ENCODE measurements at places on chromosomes 13 and 19.

DNA sequence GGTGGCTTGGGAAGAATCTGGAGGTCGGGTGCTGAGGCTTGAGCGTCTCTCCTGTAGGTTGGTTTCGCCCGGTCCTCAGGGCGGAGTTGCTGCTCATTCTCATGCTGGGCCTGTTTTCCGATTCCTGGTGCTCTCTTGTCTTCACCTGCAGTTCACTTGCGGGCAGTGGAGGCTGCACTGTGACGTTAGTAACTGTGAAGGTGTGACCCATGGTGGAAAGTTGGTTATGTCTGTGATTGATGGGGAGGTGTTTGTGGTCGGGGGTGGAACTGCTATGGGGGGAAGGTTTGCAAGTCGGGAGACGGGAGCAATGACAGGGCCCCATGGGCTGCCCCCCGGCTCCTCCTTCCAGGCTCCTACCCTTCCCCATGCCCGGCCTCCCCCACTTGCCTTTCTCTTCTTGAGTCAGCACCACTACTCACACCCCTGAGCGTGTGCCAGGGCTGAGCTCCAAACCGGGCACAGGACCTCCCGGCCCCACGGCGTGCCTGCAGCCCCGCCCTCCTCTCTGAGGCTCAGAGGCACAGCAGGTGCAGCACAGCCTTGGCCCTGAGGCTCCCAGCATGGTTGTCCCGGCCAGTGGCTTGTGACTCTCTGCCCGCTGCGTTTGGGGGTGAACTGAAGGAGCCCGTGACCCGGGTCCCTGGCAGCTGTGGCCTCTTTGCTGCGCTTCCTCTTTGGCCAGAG lies 79.1 kb downstream of the ATP11A start:
- DNase-seq, result no peak

DNA sequence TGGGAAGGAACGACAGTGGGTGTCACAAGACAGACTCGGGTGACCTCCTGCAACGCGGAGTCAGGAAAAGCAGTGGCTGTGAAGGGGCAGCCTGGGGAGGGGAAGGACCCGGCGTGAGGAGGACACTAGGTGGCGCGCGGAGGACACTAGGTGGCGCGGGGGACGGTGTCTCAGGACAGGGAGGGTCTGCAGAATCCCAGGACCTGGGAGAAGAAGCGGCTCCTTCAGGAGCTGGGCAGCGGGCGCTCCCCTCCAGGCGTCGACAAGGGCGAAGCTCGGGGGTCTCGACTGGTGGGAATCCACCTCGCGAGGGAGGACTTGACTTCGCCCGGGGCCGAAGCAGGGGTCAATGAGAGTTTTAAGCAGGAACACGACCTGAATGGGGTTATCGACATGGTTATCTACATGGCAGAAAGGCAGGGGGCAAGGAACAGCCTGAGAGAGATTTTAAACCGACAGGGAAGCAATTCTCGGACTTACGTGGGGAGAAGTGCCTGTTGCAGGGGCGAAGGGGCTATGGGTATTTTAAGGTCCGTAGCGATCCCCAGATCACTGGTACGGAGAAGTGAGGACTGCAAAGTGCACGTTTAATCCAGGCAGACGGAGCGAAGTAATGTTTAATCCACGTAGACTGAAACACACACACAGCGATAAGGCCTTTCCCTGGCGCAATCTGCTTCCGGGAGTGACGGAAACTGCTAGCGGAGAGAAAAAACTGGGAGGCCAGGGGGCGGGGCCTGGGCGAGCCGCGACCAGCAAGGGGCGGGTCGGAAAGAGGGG lies at the start of gene ZNF616:
ZNF616 (minus strand) TSS at position 687 of the 780 bp plus-strand sequence. CDS start 9,426 bp downstream, outside the sequence.
- peak; percentile 55 for DNase-seq

- DNase-seq, result no peak
Measured at GRCh38 chr19:6095760-6096159, 14.5 kb downstream of the RFX2 start.

DNA sequence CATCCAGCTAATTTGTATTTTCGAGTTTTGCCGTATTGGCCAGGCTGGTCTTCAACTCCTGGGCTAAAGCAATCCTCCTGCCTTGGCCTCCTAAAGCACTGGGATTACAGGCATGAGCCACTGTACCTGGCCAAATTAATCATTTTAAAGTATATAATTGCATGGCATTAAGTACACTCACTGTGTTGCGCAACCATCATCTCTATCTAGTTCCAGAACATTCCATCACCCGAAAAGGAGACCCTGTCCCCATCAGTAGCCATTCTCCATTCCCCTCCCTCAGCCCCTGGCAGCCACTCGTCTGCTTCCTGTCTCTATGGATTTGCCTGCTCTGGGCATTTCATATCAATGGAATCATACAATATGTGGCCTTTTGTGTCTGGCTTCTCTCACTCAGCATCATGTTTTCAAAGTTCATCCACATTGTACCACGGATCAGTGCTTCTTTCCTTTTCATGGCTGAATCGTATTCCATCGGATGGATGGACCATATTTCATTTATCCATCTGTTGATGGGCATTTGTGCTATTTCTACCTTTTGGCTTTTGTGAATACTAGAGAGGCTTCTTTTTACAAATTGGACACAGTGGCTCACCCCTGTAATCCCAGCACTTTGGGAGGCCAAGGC lies 13.1 kb downstream of the PGPEP1 start:
- no peak for DNase-seq

GRCh38 chr19:2808129-2808941 lies 11.3 kb upstream of the ZNF554 start:
- no peak for DNase-seq

- DNase-seq, result no peak
Measured at GRCh38 chr19:54570316-54570715, 3.3 kb upstream of the LILRA2 start.

GRCh38 chr13:23794267-23795161 lies 94.7 kb downstream of the MIPEP start:
- no peak for DNase-seq

DNA sequence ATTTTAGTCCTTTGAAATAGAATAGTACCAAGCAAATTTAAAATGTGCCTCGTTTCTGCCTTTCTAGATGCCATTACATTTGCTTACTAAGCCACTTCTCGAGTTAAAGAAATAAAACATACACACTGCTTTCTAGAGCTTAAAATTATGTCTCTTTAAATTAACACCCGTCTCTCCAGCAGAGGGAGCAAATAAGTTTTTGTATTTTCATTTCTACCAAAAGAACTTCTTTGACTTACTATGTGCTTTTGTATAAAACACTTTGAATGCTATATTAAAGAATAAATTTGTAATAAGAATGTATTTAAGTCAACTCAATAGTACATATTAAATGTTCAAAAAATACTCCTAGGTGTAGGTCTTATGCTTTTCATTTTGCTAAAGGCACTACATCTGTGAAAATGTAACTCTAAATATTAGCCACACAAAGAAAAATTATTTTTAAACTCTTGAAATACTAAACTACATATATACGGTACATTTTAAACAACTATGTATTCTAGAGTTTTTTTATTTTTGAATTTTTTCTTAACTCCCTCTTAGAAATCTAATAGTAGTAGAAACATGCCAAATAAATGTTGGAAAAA lies 269.3 kb upstream of the MIR17HG start:
- DNase-seq, result no peak

GRCh38 chr13:30382836-30383525 lies 39.3 kb upstream of the UBE2L5 start:
- no peak for DNase-seq

DNA sequence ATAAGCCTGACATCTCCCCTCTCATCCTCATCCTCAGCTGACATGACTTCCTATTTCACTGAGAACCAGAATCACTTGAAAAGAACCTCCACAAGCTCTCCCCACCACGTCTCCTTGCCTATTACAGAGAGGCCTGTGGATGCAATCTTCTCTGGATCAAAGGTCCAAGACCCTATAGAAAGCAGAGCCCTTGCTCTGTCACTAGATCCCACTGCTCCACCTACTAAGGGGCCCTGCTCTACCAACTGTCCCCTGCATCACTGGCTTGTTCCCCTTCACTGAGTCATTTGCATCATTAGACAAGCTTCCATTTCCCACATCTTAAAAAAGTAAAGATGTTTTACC lies 40.8 kb downstream of the RCBTB2 start:
- DNase-seq, result no peak

GRCh38 chr19:50252111-50252886 lies 48.9 kb downstream of the MYH14 start:
- peak; percentile 27 for DNase-seq

DNA sequence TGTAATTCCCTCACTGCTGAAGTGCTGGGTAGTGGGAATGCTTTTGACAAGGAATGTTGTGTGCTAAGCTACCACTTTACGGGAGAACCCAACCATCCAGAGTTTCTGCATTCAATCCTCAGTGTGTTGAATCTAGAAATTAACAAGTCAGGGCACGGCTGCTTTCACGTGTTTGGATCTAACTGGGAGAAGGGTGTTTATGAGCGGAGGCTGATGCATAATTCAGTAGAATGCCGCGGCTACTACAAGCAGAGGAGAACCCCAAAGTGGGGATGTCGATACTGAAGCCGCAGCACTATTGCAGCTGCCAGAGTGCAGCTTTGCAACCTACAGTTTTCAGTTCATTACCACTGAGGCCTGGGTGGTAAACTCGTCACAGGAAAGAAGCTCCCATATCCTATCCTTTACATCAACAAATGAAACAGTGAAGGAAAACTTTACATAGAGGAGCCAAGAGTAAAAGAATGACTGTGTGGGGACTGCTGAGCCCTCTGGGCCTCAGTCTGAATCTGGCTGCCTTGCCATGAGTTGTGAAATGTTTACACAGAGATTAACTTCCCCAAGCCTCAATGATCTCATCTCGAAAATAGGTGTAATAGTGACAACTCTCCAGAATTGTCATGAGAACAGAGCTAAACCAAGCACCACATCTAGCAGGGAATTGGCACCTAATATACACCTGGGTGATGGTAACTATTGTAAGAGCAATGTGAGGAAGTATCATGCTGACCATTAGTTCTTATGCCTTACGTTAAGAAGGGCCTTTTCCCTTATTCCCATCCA lies 531.7 kb downstream of the MYO16 start:
- no peak for DNase-seq

DNA sequence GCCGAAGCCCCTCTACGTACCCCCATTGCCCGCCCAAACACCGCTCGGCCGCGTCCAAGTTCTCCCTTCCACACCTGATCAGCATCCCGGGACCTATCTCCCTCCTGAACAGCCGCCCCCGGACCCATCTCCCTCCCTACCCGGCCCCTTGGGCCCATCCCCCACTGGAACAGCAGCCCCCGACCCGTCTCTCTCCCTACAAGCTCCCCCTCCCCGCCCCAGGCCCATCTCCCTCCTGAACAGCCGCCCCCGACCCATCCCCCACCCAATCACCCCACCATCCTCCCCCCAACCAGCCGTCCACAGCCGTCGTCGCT lies 610 bp downstream of the ZSCAN1 start:
- no peak for DNase-seq

DNA sequence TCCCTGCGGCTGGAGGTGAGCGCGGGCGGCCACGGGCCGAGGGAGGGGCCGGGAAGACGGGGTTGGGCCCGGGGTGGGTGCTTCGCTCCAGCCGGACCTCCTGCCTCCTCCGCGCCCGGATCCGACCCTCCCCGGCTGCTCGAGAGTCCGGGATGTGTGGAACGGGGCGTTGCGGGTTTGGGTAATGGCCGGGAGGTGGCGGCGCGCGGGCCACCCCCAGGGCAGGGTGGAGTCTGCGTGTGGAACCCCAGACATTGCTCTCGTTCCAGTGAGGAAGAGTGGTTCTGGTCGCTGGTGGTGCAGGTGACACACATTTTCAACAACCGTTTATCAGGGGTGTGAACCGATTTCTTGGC lies 38.8 kb downstream of the ARHGEF7 start:
- DNase-seq, result peak; percentile 25

GRCh38 chr13:45103449-45103848 lies 16.9 kb upstream of the GTF2F2 start:
- no peak for DNase-seq

DNA sequence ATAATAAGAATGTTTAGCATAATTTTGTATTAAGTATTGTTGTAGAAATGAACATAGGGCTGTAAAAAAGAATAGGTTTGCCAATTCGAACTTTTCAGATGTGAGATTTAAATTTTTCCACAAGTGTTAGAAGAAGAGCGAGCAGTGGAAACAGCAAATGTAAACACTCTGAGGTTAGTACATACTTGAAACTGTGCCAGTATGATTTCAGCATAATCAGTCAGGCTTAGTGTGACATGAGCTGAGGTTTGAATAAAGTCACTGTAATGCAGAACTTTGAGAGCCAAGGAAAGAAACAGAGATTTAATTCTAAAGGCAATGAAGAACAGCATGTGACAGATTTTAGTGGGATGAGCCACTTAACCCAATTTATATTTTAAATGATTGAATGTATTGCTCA lies 2166.4 kb downstream of the PCDH9 start:
- DNase-seq, result no peak

- peak; percentile 26 for DNase-seq
Measured at GRCh38 chr13:27379694-27380641, 44.5 kb upstream of the GTF3A start.

- no peak for DNase-seq
Measured at GRCh38 chr19:49502866-49503581, 6.8 kb downstream of the RPS11 start.

- DNase-seq, result no peak
Measured at GRCh38 chr13:33134213-33134612, 118.0 kb downstream of the KL start.

DNA sequence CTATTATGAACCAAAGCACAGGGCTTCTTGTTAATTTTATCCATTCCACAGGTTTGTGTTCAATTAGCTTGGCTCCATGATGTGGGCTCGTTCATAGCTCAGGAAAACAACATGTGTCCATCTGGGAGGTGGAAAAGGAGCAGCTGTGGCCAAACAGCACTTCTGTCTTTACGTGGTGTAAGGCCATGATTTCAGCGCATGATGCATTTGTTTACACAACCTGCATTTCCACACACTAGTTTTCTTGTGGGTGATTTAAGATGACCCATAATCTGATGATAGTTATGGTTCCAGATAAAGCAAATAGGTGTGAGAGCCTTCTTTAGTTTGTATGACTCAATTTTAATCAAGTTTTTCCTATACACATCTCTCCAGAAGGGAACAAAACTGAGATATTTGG lies 101.7 kb downstream of the TNFRSF19 start:
- no peak for DNase-seq

DNA sequence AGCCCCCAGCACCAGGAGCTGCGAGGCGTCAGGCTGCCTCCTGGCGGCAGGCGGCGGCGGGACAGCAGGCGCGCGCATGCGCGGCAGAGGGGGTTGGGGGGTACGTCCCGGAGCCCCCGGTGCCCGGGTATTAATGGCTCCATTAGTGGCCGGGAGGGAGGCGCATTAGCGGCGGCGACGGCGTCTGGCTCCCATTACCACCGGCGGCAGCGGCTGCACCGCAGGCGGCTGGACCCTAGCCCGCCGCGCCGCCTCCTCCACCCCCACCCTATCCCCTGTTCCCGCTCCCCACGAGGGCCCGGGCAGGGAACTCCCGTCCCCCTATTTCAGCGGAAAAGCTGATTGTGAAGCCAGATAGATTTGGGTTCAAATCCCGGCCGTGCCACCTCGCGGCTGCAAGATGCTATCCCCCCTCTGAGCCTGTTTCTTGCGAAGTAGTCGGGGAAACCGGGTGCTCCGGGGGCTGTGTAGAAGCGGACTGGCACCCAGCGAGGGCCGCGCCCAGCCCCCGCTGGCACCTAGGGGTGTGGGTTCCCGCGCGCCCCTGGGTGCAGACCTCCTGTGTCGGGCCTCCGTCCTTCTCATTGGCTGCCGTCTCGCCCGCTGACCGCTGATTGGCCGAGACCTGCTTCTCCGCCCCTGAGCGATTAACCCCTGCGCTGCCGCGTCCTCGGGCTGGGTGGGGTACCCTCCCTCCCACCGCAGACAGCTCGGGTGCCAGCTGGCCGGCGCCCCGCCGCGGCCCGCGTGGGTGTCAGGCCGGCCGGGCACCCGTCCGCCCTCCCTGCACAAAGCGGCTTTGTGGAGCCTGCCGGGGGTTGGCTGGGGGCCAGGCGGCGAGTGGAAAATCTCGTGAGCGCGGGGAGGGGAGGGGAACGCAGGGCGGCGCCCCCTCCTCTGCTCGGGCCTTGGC lies 11.1 kb downstream of the CIC start:
- DNase-seq, result peak; percentile 72

Measured in stimulated activated CD4-positive, alpha-beta T cell treated with anti-CD3 and anti-CD28 coated beads, Interleukin-15, amount 100 ng/mL, for 1 hour (primary cell).